ENCODE measurements at places on chromosomes 11 and 22. TPM values are rescaled to one million over a fixed set of nuclear protein-coding genes. Genes with fewer than 3 reads are reported as not detected.

MUC6 gene
- total RNA-seq = 1.3 TPM

- H3K27me3 ChIP-seq = no peaks in the 10 kb centered on the region
- H3K36me3 ChIP-seq = no peaks in the 10 kb centered on the region
These were observed 17.0 kb downstream of the LAYN start for GRCh38 chr11:111557425-111558111.

DNA sequence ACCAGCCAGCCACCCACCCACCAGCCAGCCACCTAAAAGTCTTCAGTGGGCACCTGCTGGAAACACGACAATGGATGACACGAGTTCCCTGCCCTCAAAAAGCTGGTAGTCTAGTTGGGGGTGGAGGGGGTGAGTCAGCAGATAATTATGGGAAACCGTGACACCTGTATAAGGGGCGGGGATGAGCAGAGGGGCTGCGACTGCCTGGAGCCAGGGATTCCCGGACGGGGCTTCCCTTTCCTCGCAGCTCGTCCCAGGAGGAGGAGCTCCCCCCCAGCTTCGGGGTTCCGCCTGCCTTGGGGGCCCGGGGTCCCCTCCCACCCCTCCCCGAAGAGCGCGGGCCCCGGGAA, 2.3 kb upstream of the RTN4RL2 start:
- H3K27me3 ChIP-seq = no peaks in the 10 kb centered on the region
- H3K36me3 ChIP-seq = no peaks in the 10 kb centered on the region
- no peak for DNase-seq
- no peak overlapping the region for H3K27ac ChIP-seq

GRCh38 chr22:21075516-21076138, 29.9 kb downstream of the LRRC74B start:
- H3K36me3 ChIP-seq = no peaks in the 10 kb centered on the region
- no peaks in the 10 kb centered on the region for H3K4me1 ChIP-seq
- no peaks in the 10 kb centered on the region for H3K27me3 ChIP-seq
- H3K27ac ChIP-seq = no peak overlapping the region

DNA sequence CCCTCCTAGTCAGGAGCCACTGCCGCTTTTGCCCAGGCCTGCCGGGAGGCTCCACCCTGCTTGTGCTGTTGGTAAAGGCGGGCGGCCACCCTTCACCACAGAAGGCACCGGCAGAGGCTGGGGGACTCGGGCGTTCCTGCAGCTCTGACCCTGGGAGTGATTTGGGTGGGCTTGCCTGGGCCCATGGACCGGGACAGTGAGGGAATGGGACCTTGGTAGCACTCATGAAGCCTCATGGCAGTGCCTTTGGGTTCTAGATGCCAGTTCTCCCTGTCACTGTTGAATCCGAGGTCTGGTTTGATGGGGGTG, 4.4 kb downstream of the TPCN2 start:
- H3K4me1 ChIP-seq = peaks cover 7% of the 10 kb centered on the region
- DNase-seq = no peak
- no peak overlapping the region for H3K27ac ChIP-seq
- H3K36me3 ChIP-seq = no peaks in the 10 kb centered on the region

DNA sequence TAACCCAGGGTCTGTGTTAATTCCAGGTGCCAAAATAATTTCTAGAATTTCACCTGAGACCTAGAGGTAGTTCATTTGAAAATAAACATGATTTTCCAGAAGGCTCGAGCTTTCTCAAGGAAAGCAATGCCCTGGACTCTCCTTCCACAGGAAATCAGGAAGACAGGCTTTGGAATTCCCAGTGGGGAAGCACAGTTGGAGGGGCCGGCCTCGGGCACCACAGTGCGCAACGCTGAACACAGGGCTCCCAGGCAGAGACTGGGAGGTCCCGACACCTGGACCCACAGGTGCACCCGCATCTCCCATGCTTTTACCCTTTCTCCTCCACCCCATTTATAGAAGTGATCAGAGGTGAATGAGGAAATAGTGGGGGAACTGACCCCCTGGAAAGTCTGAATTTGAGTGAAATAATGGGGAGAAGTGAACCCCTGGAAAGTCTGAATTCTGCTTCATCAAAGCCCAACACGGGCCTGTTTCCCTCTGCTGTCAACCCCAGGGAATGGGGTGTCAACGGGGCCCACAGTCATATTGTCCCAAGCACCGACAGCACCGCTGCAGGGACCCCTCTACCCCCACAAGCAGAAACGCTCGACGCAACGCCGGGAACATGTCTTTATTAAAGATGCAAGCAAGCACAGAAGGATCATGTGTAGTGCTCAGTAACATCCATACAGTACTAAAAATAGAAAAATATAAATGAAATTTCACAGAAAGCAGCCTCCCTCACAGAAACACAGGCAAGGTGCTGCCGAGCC, 12.0 kb upstream of the EFCAB6 start:
- H3K27me3 ChIP-seq = no peaks in the 10 kb centered on the region
- no peaks in the 10 kb centered on the region for H3K4me1 ChIP-seq
- H3K27ac ChIP-seq = no peak overlapping the region
- H3K36me3 ChIP-seq = no peaks in the 10 kb centered on the region
- no peak for DNase-seq

TAF1D gene
- total RNA-seq = 154 TPM

DNA sequence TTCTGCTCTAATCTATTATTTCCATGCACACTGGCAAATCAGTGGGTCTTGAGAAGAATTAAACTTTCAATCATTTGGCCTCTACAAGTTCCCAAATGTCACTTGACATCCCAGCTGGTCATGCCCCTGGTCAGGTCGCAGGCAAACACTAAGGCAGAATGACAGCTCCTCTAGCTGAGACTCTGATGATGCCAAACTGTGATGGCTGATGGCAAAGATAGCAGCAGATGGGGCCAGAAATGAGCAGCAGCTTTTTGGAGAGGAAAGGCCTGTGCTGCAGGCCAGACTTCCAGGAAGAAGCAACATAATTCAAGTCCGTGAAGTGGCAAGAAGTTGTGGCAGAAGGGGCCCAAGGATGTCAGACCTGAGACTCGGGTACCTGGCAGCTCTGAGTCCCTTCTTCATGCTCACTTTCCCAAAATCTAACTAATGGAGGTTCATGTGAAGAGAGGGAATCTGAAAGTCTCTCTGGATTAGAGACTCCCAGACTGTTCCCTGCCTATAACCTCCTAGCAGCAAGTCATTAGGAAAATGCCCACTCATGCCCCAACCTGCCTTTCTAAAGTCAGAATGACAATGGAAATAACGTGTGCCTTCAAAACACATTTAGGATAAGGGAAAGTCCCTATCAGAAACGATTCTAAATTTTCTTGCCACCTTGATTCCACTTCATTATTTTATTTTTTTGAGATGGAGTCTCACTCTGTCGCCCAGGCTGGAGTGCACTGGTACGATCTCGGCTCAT, 9.4 kb upstream of the PMM1 start:
- no peak for DNase-seq
- no peak overlapping the region for H3K27ac ChIP-seq
- no peaks in the 10 kb centered on the region for H3K4me1 ChIP-seq
